Stimulated activated CD4-positive, alpha-beta T cell treated with anti-CD3 and anti-CD28 coated beads, Interleukin-12 subunit alpha, Interleukin-12 subunit beta, amount 100 ng/mL, for 24 hours (primary cell): ENCODE measurements at places on chromosomes 2 and 18.

- no peak for DNase-seq
These were observed 189.9 kb upstream of the ATP5MC3 start for GRCh38 chr2:175371378-175371777.

- no peak for DNase-seq
These were observed 159.7 kb downstream of the DOCK10 start for GRCh38 chr2:224882291-224883171.

DNA sequence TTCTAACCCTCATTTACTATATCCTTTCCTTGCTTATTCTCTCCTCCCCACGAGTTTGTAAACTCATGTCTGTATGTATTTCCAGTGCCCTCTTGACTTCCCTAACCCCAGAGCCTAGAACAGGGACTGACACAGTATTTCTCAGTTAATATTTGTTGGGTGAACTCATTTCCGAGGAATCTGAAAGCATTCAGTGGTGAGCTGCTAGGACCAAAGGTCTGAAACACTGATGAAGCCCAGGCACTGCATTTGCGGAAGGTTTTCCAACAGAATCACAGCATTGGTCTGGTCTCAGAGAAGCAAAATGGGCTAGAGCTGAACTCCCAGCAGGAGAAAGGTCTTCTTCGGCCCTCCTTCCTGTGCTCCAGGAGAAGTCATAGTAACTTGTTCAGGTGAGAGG lies 56.8 kb downstream of the SOX11 start:
- DNase-seq: no peak

DNA sequence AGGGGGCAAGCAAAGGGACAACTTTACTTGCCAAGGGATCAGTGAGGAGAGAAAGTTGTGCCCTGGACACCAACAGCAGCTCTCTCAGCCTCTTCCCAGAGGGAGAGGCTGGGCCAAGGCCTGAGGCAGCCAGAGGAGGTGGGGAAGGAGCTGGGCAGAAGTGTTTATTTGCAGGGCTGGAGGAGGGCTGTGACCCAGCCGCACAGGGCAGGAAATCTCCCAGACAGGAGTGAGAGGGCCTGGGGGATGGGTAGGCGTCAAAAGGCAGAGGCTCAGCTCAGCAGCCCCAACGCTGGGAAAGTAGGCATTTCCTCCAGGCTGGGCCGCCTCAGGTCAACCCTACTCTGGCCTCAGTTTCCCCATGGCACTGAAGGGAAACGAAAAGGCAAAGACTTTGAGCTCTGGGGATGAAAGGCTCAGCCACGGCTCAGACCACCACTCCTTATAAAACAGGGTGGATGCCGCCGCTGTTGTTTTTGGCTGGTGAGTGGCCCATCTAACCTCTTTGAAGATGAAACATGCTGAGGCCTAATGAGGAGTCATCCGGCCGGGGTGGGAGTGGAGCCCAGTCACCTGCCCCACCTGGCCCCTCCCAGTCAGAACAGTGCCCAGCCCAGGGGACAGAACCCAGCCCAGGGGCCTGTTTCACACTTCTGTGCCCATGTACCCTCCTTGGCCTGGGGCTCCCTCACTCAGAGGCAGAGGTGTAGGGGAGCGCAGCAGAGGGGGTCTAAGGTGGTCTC lies 21.9 kb upstream of the SEMA4C start:
- no peak for DNase-seq

- no peak for DNase-seq
These were observed 400.7 kb upstream of the TNP1 start for GRCh38 chr2:217260441-217261115.

DNA sequence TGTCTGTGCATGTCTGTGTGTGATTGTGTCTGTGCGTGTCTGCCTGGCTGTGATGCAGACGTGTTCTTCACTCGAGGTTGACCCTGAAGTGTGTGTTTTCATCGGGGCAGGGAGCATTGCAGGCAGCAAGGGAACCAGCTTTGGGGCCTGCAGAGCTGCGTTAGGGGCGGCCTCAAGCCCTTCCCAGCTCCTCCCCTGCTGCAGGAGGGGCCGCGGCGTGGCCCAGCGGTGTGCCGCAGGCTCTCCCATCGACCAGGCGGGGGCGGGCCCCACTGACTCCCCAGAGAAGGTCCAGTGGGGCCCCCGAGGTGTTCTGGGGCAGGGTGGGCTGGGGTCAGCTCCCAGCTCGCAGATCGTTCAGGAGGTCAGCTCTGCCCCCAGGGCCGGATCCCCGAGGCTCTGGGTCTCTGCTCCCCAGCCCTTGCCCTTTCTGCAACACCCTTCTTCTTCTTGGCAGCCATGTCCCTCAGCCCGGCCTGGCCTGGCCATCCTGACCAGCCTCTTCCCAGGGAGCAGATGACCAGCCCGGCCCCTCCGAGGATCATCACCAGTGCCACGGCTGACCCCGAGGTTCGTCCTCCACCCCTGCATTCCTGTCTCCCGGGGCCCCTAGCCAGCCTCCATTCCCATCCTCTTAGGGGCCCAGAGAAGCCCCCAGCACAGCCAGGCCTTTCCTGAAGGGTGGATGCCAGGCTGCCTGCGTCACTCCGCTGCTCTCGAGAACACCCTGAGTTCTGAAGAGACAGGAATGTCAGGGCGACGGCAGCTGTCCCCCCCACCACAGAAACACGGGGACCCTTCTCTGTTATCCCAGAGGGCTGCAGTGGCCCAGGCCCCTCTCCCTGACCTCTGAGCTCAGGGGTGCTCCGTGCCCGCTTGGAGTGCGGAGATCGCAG lies 11.1 kb upstream of the KLHL30 start:
- no peak for DNase-seq

GRCh38 chr2:1704631-1705556 lies 39.4 kb downstream of the PXDN start:
- DNase-seq: no peak

- no peak for DNase-seq
These were observed 1.1 kb upstream of the IMP4 start for GRCh38 chr2:130341562-130342019.

DNA sequence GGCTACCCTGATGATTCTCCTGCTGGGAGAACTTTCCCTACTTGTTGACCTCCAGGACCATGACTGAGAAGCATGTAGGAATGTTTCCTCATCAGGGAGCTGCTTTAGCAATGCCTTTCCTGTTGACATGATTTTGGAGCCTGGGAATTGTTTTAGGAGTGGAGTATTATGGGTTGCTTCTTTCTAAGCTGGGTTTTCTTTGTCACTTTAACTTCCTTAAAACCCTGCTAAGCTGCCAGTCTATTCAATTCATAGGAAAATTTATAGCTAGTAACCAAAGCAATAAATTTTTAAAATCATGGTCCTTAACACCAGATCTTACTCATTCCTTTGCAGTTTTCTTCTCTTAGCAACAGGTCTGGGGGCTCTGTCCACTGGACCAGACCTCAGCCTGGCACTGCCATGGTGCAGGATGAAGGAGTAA lies 125.6 kb upstream of the TACR1 start:
- DNase-seq: no peak

DNA sequence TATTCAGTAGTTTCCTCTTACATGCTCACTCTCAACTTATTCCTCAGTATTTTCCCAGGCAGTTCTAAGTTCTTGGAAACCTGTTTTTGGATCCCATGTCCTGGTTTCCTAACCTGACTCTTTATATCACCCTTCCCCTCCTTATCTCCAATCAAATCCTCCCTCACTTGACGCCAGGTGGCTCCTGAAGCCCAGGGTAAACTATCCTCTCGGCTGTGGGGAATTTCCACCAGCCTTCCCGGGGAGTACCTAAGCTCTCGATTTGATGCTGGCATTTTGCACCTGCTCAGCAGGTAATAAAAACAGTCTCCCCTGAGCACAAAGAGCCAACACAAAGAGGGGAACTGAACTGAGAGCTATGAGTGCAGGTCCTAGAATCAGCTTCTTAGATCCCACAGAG lies 538.0 kb downstream of the SLC4A3 start:
- DNase-seq: no peak

GRCh38 chr18:57983965-57984364 lies 60.1 kb upstream of the NEDD4L start:
- no peak for DNase-seq

DNA sequence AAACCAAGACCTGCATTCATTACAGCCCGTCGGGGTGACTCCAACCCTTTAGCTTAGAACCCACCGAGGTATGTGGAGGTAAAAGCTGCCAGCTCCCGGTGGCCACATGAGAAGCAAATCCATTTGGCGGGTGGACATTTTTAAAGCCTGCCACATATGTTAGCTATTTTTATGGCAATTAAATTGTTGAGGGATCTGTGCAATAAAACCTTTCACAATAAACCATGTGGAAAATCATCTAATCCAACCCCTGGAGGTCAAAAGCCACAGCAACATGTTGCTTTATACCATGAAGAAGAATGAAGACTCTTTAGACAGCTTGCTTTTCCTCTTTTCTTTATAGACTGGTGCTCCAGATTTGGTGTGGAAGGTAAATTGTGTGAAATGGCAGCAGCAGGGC lies 176.3 kb downstream of the AGPS start:
- DNase-seq: no peak

DNA sequence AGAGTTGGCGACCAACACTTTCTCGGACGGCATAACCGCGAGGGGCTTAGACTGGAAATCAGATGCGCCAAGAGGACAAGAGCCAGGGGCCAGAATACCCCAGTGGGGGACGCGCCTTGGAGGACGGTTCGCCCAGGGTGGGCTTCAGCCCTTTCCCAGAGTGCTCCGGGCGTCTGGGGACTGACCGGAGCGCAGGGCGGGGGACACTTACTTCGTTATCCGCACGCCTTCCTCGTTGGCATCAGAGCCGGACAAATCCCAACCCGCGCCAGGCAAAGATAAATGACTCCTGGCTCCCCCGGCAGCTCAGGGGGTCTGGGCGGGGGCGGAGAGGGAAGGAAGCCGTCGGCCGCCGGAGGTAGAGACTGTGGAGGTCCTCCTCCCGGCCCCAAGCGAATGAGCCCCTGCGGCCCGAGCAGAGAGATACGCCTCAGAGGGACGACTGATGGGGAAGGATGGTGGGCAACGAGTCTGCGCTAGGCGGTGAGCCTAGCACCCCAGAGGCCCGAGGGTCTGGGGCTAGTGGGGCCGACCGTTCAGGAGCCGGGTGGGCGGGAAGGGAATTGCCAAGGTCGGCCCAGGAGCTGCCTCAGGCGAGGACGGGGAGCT lies 4.7 kb upstream of the SATB2 start:
- DNase-seq: no peak

DNA sequence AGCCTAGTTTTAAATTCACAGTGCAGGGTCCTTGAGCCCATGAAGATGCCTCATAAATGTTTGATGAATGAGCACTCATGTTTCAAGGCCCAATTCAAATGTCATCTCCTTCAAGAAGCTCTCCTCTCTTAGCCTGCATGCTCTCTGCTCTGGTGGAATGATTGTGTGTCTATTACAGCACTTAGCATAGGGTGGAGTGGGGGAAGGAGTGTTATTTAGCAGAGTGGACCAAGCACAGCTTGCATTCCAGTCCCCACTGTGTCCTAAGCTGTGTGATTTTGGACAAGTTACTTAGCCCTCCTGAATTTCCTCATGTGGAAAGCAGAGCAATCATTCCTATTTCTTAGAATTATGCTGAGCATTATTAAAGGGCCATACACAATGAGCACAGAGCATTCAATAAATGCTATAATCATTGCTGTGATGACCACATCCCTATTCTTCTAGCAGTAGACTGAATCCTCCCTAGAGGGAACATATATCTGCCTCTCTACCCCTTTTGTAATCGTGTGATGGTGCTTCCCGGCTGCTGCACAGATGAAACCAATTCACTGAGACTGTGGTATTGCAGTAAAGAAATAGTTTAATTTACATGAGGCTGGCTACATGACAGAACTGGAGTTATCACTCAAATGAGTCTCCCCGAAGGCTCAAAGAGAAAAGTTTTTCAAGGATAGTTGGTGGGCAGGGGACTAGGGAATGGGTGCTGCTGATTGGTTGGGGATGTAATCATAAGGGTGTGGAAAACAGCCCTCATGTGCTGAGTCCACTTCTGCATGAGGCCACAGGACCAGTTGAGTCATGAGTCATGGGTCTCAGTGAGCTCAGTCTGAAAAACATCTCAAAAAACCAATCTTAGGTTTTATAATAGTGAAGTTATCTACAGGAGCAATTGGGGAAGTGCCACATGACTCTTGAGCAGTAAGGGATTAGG lies 173.4 kb upstream of the NDUFV2 start:
- DNase-seq: no peak

- no peak for DNase-seq
These were observed 109.9 kb upstream of the OTOS start for GRCh38 chr2:240250150-240250984.

- DNase-seq: no peak
These were observed 111.0 kb upstream of the GPC1 start for GRCh38 chr2:240324312-240325015.

DNA sequence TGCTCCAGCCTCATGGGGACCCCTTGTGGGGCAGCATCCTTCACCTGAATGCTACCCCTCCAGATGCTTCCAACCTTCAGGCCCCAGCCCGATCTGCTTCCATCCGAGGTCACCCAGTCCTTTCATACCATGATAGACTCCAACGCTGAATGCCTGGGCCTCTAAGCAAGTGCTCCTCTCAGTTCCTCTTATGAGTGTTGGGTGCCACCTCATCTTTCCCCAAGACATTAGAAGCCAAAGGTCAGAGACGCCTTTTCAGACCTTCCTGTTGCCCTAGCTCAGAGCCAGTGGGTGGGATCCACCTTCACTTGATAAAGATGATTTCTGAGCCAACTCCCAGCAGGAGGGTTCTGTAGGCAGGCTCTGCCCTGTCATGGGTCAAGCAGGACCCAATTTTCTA lies 174.5 kb upstream of the MGAT5 start:
- DNase-seq: no peak

DNA sequence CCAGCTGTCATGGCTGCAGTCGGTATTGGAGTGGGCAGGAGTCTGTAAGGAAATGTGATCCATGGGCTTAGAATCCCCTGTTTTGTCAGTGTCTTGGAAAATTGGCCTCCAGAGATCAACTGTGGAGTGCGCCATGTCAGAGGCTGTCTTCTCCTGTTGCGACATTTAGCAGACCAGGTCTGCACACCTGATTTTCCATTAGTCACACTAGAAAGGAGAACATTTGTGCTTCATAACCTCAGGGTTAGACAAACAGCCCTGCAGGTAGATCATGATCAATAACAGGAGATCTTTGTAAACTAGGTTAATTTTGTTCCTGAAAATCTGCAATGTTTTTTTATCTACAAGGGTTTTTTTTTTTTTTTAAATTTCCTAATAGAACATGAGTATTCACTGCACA lies 28.0 kb downstream of the LDLRAD4 start:
- no peak for DNase-seq

DNA sequence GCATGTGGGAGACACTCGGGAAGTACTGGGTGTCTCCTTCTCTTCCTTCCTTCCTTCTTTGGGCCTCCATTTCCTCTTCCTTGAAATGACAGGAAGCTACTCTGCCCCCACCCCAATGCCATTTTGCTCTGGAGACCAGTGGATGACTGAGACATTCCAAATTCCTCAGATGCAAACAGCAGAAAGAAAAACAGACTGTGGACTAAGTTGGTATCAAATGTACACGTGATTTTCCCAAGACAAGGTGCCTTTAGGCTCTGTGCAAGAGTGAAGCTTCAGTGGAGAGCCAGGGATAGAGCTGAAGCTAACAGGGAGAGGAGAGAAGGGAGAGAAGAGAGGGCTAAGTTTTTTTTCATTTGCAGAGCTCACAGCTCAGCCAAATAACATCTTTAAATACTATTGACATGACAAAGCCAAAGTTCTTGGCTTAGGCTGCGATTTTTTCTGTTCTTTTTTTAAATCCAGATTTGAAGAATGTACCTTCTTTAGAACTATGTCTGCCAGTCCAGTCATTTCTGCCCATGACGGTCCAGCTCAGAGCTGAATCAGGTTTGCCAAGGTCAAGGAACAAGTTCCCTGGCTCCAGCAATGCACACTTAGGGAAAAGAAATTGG lies 84.5 kb upstream of the LCLAT1 start:
- DNase-seq: no peak

GRCh38 chr2:189648846-189649509 lies 12.3 kb upstream of the ASNSD1 start:
- DNase-seq: no peak

GRCh38 chr2:24490181-24490689 lies 819 bp upstream of the NCOA1 start:
- DNase-seq: peak; percentile 2
